ENCODE measurements at places on chromosomes 4 and X. TPM values are rescaled to one million over a fixed set of nuclear protein-coding genes. Genes with fewer than 3 reads are reported as not detected.

YIPF7 gene
- total RNA-seq = not detected

SLC10A6 gene
- total RNA-seq = not detected

LRIT3 gene
- 0.10 TPM for total RNA-seq

FAM236C gene
- total RNA-seq = not detected

TRPC5OS gene
- total RNA-seq = not detected

PRDM8 gene
- 18.9 TPM for total RNA-seq

NXF2B gene
- total RNA-seq = not detected

MAGEC3 gene
- total RNA-seq = not detected

RTL9 gene
- total RNA-seq = not detected

SPP1 gene
- 0.20 TPM for total RNA-seq

GAGE1 gene
- not detected for total RNA-seq

TMEM47 gene
- total RNA-seq = not detected

ZNF674 gene
- 5.7 TPM for total RNA-seq

CCKAR gene
- total RNA-seq = not detected

AKAP14 gene
- not detected for total RNA-seq

PHEX gene
- total RNA-seq = 0.23 TPM

CFI gene
- not detected for total RNA-seq

SPANXN4 gene
- total RNA-seq = not detected

HMX1 gene
- not detected for total RNA-seq

Measured in activated CD4-positive, alpha-beta memory T cell treated with anti-CD3 and anti-CD28 coated beads, Interleukin-2, amount 10 ng/mL, durations not matched to agents 7 days and 5 days (primary cell).